ENCODE measurements at places on chromosomes 11 and 22. TPM values are rescaled to one million over a fixed set of nuclear protein-coding genes. Genes with fewer than 3 reads are reported as not detected.

DNA sequence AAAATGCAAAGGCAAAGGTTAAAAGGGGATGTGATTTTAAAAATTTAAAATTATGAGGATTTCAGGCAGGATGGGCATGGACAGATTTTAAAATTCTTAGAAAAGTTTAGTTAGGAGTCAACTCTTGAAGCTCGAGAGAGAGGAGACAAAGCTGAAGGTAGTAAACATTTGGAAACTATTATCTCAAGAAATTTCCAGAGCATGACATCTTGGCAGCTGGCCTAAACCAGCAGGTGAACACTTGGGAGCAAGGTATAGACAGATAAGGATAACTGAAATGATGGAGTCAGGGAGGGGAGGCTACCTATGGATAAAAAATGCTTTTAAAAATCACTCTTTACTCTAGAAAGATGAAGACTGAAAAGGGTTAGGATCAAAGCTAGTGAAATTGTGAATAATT is 13.7 kb downstream of the POU2AF3 start:
- no peak for DNase-seq

DNA sequence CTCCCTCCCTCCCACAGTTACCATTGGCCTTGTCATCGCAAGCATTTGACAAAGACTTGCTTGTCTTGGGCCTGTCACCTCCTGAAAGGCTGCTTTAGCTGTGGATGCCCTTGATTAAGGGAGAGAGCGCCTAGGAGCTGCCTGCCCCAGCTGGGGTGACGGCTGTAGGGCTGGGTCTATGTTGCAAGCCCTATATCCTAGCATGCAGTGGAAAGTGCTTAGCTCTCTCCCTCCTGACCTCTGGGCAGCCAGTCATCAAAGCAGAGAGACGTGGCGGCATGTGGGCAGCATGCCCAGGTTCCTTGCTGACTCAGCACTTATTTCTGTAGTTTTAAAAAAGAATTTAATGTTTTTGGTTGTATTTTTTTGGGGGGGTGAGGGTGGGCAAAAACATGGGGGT is 75.9 kb downstream of the BARX2 start:
- no peak for DNase-seq

DNA sequence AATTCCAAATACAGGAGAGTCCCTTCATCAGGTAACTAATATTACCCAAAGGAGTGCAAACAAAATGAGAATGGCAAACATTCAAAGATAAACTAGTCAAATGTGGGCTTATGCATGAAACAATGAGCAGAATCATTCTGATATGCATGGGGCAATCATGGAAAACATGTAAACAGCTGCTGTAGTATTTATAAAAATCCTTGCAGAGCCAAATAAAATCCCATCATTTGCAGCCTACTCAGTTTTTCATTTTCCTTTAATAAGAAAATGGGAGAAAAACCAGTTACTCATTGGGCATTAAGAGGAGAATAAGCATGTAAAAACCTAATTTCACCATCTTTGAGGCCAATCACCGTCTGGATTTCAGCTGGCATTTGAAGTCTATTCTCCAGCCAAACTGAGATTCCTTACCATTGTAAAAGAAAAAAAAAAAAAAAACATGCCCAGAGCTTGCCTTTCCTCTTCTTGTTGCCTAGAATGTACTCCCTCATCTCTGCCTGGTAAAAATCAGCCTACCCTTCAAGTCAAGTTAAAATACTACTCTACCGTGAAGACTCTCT is 249.1 kb downstream of the TTC28 start:
- DNase-seq = no peak

DNA sequence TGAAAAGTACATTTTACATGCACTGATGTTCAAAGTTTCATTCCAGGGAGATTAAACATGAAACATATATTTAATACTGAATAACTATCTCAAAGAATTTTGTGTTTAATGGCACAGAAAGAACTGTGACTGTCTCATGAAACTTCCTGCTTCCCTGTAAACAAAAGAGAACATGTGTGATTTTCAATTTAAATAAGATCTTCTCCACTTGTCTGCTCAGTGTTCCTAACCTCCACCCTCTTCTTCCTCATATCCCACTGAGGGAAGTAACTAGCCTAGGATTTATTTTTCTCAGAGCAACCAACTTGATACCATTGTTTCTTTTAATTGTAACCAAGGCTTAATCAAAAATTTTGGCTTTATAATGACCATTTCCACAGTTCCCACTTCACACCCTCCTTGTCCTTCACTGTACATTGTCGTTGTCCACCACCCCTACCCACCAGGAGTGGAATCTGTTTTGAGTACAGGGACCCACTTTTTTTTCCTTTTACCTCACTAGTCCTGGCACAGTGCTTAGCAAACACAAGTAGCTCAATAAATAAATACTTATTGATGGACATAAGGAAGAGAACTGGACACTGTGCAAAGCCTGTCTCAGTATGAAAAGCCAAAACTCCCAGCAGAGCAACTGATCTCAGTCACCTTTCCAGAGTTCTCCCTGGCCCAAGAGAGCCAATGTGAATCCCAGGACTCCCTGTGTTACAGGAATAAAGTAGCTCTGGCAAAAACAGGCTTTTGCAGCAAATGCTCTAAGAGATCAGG is 4.2 kb downstream of the CPSF7 start:
- DNase-seq = no peak

GRCh38 chr11:120539667-120540369 is 28.3 kb downstream of the GRIK4 start:
- DNase-seq = no peak

Gene TRIM5
- 8.4 TPM for total RNA-seq

Gene OR56A1
- not detected for total RNA-seq

Gene REXO2
- 182 TPM for total RNA-seq

Gene DUSP8
- 15.3 TPM for total RNA-seq

Gene TRIOBP
- 86.5 TPM for total RNA-seq

Gene MS4A8
- not detected for total RNA-seq

Gene GP1BB
- not detected for total RNA-seq

Gene RGL4
- not detected for total RNA-seq

Measured in left ventricle myocardium inferior (tissue), 1 donor.